ENCODE measurements at places on chromosomes 4 and X.
A peak's percentile ranks its signal among the peaks of the same experiment; 100 is the strongest.

DNA sequence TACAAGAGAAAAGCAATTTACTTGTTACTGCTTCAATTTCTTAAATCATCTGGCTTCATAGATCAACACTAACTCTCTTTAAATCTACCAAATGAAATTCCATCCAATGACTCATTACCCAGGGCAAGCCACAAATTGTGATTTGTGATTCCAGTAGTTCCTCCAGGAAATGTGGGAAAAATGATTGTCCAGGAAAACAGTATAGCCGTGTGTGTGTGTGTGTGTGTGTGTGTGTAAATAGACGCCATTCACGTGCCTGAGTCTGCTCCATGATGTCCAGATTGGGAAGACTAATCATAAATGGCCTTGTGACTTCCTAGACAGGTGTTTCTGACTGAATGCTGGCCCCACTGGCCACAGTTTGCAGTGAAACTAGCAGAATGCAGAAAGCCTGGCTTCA lies 121.3 kb downstream of the HS6ST2 start:
- no peak for DNase-seq

GRCh38 chrX:23766650-23767551 lies 16.1 kb upstream of the SAT1 start:
- no peak for DNase-seq

- DNase-seq = no peak
Measured at GRCh38 chrX:68749426-68749825, 79.4 kb upstream of the EFNB1 start.

- DNase-seq = no peak
Measured at GRCh38 chrX:120136840-120137239, 21.1 kb upstream of the RHOXF1 start.

GRCh38 chr4:138223231-138223910 lies 18.8 kb downstream of the SLC7A11 start:
- DNase-seq = no peak

- DNase-seq = peak; percentile 79
Measured at GRCh38 chrX:119753639-119754257, 4.6 kb upstream of the SOWAHD start.

DNA sequence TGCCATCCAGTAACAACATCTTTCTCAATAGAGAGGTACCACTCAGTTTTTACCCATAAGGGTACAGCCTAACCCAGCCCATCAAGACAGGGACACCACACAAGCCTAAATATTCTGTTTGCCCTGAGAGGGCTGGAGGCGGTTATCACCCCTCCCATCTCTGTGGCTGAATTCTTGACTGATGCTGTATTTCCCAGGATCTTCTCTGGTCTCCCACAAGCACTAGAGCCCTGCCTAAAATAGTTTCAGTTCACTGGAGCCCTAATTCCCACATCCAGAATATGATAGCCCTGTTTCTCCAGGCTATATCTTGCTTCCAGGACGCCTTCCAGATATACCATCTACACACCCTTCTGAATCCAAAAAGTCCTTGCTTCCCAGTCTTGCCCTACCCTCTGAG lies 91.6 kb upstream of the NMU start:
- DNase-seq = no peak

DNA sequence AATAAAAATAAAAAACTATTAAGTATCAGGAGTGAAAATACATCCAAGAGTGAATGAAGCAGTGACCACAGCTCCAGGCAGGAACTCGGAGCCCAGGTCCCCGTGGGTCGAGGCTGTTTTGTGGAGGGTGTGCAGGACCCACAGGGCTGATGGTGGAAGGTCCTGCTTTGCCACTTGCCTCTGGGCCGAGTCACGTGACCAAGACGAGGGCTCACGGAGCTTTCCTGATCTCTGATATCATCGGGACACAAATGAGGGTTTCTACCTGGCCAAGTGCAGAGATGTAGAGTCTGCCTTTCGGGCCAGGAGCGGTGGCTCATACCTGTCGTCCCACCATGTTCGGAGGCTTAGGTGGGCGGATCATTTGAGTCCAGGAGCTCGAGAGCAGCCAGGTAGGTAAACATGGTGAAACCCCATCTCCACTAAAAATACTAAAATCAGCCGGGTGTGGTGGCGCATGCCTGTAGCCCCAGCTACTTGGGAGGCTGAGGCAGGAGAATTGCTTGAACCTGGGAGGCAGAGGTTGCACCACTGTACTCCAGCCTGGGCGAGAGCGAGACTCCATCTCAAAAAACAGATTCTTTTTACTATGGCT lies 7.2 kb downstream of the SLC25A6 start:
- no peak for DNase-seq

DNA sequence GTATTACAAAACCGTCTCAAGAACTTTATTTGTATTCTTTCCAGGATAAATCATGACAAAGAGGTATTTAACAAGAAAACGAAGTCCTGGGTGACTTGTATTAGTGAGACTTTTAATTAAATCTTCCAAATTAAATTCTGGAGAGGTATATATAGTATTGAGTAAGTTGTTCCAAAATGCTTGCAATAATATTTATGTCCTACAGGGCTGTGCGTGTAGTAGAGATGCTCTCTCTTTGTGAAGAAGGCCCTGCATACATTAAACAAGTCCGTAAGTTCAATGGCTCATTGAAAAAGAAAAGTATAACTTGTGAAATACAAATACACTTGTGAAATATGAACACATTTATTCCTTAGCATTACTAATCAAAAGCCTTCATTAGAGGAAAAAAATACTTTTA lies 211.4 kb downstream of the ARHGAP24 start:
- no peak for DNase-seq

DNA sequence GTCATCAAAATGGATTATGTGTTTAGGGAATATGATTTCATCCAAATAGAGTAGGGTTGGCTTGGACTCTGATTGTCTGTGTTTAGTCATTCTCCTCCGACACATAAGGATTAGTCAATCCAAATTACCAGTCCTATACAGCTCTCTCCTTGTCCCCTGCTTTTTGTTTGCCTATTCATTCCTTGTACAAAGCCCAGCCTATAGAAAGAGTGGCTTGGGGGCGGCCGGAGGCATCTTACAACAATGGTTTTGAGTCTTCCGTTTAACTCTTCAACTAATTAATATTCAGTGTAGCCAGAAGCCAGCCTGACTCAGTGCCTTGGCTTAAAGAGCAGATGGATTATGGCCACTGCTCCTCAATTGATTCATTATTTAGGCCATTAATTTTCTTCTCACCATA lies 796.6 kb upstream of the POU3F4 start:
- no peak for DNase-seq

GRCh38 chrX:1487401-1487800 lies 34.7 kb upstream of the ASMTL start:
- no peak for DNase-seq

- DNase-seq = no peak
Measured at GRCh38 chr4:37165844-37166243, 78.7 kb upstream of the NWD2 start.

DNA sequence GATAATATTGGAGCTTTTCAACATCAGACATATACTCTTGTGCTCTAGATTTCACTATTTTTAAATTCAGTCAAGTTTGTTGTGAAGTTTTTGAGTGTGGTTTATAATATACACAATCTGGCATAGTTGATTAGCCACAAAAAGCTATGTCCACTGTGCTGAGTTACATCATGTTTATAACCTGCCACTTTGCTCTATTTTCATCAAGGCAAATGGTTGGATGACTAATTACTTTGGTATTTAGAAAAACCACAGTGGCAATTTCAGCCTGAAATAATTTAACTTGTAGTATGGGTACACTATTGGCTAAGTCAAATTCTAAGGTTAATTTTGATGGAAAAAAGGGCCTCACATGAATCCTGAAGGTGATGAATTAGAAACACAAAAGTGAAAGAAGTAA lies 262.6 kb downstream of the C4orf33 start:
- no peak for DNase-seq

GRCh38 chrX:20653070-20653469 lies 386.4 kb upstream of the RPS6KA3 start:
- no peak for DNase-seq

GRCh38 chrX:9019151-9019550 lies 14.8 kb downstream of the FAM9B start:
- DNase-seq = no peak

DNA sequence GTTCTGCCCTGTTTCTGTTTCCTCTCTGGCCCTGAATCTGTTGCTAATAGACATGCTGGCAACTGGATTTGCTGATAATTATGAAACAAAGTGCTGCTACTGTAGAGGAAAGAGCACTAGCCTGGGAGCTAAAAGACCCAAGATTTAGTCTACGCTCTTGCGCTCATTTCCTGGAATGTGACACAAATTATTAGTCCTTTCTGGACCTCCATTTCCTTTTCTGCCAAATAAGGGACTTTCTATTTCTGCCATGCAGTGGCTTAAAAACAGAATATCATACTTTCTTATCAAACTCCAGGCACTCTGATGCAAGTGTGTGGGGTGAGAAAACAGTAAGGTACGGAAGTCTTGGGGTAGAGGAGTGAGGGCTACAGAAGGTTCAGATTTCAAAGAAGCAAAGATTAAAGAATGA lies 48.3 kb upstream of the GPR174 start:
- DNase-seq = peak; percentile 38

- DNase-seq = no peak
Measured at GRCh38 chr4:134178706-134179105, 22.9 kb downstream of the PABPC4L start.

DNA sequence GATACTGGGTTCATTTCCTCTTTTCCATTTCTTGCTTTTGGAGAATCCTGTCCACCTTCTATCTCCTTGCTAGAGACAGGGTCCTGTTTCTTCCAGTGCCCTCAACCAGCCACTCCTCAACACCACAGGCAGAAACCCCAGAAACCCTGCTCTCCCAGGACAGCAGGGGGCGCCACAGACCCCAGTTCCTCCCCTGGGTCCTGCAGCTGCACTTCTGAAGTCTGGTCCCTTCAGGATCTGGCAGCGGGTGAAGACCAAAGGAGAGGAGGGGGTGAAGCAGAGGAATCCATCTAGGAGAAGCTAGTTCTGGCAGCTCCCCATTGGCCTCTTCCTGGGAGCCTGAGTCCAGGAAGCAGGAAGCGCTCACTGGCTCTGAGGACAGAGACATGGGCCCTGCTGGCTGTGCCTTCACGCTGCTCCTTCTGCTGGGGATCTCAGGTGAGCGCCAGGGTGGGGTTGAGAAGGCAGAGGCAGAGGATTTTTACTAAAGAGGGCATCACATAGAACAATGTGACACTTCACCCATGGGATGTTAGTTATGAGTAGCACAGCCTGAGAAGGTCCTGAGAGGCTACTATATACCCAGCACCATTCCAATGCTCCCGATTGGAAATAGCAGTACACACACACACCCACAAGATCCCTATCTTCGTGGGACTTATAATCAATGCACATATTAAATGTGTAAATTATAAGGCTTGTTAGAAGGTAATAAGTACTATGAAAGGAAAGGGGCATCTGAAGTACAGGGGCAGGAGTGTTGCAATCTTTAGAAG lies at the start of gene PRSS48:
Gene PRSS48, plus strand, starts transcription at position 375 of the 776 bp plus-strand sequence. Its CDS starts 12 bp downstream, at position 387.
- DNase-seq = no peak

GRCh38 chrX:96182366-96182765 lies 502.3 kb upstream of the DIAPH2 start:
- no peak for DNase-seq

- no peak for DNase-seq
Measured at GRCh38 chr4:114527637-114528036, 71.0 kb upstream of the UGT8 start.

DNA sequence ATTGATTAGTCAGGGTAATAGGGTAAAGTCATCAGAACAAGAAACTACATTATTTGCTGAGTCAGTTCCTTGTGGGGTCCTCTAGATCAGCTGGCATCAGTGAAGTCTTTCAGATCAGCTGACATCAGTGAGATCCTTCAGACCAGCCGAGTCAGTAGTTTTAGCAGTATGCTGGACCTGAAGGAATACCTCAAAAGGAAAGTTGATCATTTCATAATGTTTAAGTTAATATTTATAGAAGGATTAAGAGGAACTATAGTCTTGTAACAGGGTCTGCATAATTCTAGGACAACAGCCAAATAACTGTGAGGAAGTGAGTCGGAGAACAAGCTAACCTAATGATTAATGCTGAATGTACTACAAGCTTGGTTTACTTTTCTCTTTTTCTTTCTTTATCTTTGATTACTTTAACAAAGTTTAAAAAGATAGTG lies 958 bp upstream of the UGT2B7 start:
- no peak for DNase-seq

- no peak for DNase-seq
Measured at GRCh38 chrX:123603491-123603890, 129.4 kb downstream of the THOC2 start.

DNA sequence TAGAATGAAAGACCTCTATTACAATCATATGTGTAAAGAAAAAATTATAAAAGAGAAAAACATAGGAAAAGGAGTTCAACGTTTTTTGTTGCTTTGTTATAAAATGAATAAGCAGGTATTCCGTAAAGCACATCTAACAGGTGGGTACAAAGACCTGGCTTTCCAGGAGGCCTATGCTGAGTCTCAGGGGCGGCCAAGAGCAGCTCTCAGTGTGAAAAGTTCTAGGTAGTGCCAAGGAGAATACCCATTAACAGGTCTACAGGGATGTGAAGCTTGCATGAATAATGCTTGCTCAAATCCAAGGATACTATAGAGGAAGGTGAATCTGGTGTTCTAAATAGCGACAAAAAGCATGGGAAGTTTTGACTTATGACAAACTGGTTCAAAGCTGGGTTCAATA lies 944.4 kb downstream of the PDHA2 start:
- no peak for DNase-seq

- DNase-seq = no peak
Measured at GRCh38 chr4:61541459-61541858, 341.3 kb downstream of the ADGRL3 start.

DNA sequence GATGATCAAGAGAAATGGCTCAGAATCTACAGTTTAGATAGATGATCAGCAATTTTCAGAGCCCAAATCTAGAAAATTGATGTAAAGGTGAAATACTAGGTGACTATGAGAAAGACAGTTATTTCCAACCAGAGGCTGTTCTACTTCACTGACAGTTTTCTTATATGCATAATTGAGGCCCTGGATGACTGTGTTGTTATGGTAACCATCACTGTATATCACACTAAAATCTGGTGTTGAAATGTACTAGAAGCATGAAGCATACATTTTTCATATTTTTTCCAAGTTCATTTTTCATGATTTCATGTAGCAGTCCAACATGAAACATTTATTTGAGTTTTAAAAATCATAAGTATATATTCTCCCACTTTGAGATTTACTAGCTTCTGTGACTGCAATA lies 87.4 kb downstream of the ATXN3L start:
- DNase-seq = no peak

DNA sequence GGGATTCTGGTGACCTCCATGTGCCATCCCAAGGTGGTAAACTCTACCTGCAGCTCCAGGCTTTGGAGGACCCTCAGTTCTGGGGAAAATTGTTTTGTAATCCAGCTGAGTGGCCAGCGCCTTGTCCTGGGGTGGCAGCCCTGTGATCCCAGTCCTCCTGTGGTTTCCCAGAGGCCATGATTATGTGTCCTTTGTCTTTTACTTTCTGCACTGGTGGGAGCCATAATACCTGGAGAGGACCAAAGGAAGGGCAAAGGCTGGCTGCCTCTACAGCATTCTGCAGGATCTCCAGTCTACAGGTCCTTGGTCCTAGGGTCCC lies 64.0 kb downstream of the NBDY start:
- no peak for DNase-seq

Measured in CD4-positive, alpha-beta T cell treated with Interleukin-6 at 100 ng/mL for 8 hours (primary cell).